ENCODE measurements at places on chromosomes 3 and 15.

DNA sequence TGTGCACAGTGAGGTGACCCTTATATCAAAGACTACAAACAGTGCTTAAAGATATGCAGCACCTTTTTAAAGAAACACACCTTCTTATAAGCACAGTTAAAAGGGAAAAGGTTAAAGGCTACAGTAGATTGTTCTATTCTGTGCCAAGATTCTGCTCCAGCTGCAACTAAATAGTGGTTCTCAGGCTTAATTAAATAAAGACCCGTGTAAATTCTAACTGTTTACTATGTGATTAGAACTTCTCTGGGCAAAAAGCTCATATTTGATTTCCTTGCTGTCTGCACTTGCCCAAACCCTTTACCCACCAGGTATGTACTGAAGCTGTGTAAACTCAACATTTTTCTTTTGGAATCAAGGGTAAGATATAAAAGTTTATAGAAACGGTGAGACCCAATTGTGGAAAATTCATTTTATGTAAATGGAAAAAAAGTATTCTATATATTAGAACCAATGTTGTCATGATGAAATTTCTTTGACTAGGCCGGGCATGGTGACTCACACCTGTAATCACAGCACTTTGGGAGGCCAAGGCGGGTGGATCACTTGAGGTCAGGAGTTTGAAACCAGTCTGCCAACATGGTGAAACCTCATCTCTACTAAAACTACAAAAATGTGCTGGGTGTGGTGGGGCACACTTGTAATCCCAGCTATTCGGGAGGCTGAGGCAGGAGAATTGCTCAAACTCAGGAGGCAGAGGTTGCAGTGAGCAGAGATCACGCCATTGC, 230.6 kb downstream of the MECOM start:
- DNase-seq = no peak

- DNase-seq = no peak
Observed at GRCh38 chr3:128416578-128417211, 50.0 kb downstream of the DNAJB8 start.

GRCh38 chr3:25293736-25294135, 134.3 kb upstream of the RARB start:
- DNase-seq = no peak

DNA sequence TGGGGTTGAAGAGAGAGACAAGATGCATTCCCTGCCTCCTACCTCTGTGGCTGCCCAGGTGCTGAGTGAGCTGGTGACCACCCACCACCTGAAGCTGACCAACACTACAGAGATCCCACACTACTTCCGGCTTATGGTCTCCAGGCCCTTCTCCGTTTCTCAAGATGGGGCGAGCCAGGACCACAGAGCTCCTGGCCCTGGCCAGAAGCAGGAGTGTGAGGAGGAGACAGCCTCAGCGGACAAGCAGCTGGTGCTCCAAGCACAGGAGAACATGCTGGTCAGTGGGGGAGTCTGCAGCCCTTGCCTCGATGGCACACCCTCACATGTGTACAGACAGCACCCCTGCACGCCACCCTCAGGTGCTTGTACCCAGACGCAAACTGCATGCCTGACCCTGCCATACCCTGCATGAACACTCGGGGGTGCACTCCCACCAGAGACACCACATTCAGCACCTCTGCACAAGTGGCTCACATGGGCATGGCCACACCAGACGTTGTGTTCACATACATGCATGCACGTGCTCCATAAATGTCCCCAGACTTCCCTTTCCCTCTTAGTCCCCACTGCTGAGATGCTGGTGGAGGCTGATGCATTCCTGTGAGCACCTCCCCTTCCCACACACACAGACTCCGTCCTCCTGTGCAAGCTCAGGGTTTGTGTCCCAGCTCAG, 19.0 kb downstream of the ACAA1 start:
- no peak for DNase-seq

DNA sequence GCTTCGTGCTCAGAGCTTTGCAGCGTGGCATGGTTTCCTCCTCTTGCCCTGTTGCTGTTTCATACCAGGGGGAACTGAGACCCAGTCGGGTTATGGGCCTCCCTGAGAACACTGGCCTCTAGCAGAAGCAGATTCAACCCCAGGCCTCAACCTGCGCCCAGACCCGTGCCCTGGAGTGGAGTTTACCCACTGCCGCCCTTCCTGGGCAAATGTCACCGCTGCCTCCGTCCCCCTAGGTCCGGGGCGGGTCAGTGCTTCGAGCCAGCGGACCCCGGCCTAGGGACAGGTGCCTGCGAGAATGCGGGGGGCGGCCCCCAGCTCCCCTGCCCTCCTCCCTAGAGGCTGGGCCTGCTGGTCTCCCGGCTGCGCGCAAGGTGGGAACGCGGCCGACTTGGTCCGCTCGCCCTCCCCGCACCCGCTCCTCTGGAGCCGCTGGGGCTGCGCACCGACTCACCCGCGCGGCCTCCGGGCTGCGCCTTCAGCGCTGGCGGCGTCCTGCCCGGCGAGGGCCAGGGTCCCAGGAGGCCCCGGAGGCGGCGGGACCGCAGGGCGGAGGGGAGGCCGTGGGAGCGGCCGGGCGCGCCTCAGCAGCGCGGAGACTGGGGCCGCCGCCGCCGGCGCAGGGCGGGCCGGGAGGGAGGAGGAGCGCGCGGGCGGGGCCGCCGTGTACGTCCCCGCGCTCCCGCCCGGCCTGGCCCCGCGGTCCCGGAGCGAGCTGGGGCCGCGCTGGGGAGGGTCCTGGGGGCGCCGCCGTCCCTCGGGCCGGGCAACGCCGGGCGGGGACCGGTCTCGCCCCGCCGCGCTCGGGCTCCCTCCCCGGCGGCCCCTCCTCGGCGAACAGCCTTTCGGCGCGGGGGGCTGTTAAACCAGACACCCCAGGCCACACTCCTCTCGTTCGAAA, at the start of gene PIGZ:
PIGZ (minus strand) TSS at position 601 of the 901 bp plus-strand sequence. CDS start 16,802 bp downstream, outside the sequence.
- no peak for DNase-seq

- no peak for DNase-seq
Observed at GRCh38 chr3:24370352-24371090, 124.1 kb downstream of the THRB start.

DNA sequence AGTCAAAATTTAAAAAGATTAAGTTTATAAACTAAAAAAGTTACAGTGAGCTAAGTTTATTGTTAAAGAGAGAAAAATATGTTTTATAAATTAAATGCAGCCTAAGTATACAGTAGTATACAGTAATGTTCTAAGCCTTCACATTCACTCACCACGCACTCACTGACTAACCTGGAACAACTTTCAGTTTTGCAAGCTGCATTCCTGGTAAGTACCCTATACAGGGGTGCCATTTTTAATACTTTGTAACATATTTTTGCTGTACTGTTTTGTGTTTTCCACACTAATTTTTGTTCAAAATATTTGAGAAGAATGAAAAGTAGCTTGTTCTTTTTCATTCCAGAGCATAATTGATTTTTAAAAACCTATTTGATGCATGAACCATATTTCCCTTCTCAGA, 524.9 kb downstream of the RBMS3 start:
- DNase-seq = no peak

GRCh38 chr3:48064292-48064829, 48.1 kb upstream of the MAP4 start:
- DNase-seq = no peak

DNA sequence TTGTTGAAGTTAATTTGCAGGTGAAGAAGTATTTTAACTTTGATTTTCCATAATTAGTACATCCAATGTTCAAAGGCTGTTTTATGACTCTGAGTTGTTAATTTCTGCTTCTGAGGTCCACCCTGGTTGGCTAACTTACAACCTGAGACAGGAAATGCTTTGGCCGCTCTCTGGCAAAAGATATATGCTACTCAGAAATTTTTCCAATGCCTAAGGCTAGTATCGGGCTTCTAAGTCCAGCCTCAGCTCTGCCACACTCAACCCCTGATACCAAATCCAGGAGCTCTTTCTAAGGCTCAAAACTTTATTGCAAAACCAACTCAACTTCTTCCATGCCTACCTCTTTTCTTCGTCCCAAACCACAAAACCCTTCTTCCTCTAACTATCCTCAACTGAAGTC, 192.9 kb downstream of the NEK10 start:
- DNase-seq = no peak

DNA sequence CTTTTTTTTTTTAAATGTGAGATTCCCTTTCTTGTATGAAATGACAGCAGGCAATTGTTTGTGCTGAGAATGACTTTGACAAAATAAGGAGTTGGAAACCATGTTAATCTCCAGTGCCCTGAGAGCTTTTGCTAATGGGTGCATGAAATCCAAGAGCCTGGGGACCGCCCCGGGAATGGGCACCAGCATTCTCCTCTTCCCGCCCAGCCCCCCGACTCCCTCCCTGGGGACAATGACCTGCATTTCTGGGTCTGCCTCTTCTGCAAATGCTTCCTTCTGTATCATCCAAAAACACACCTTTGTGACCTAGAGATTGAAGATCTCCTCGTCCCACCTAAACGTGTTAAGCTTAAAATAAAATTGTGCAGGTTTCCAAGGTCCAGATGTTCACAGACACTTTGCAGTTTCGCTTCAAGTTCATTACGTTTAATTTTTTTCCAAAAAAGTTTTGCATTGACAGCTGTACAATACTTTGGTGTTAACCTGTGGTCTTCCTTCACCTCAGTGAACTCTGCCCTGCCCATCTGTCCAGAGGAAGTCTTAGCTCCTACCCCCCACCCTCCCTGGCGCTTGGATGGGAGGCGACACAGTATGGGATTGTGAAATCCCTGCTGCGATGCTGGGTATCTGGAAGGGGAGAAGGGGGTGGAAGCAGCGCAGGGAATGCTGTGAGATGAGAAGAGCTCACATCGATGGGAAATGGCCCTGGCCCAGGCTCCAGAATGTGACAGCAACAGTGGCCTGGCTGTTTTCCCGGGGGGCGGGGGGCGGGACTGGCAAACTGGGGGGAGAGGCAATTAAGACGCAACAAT, 50.1 kb downstream of the TLE3 start:
- no peak for DNase-seq

- no peak for DNase-seq
Observed at GRCh38 chr15:48602358-48603122, 43.0 kb downstream of the FBN1 start.

- peak; percentile 18 for DNase-seq
Observed at GRCh38 chr15:85380812-85381642, 624 bp downstream of the AKAP13 start.

- no peak for DNase-seq
Observed at GRCh38 chr15:50260969-50261496, 4.5 kb downstream of the HDC start.

- no peak for DNase-seq
Observed at GRCh38 chr15:51731549-51732267, 5.7 kb downstream of the LYSMD2 start.

GRCh38 chr3:10204921-10205320, 40.2 kb downstream of the IRAK2 start:
- no peak for DNase-seq

DNA sequence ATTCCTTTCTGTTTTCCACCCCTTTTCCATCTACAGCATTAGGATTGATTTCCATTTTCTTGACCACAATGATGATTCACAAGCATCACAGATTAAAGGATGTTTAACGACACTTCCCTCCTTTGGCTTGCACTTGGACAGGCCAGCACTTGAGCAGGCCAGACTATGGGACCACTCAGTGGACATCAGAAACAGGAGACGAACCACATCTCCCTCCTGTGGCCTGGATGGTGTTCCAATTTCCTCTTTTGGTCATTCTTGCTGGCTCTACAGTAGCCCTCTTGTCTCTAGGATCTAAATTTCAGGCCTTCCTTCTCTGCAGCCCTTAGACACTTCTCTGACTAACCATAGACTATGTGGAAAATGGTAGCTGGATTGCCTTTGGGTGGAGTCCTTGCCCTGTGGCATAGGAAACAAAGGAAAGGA, 78.8 kb upstream of the BOC start:
- DNase-seq = no peak

DNA sequence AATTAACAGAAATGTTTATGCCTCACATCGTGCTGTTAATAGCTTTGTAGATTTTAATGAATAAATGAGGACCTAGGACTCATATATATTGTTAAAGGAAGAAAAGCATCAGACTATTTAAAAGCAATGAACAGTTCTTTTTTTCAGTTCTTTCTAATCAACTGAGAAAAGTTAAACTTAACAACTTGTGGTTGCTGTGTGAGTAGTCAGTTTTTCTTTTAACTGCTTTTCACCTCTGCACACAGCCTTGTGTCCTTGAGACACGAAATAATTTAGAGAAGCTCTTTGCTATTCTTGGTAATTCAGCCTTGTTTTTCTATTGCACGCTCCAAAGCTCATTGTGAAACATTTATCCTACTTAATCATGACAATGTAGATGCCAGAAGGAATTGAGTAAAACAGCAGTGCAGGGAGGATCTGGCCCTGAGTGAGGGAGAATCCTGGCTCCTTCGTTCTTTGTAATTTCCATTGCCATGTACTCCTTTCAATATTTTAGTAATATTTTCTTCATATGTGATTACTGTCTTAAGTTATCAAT, 499.0 kb downstream of the PYDC2 start:
- DNase-seq = no peak

GRCh38 chr3:133258358-133258757, 141.5 kb upstream of the BFSP2 start:
- no peak for DNase-seq

- no peak for DNase-seq
Observed at GRCh38 chr15:70503073-70503745, 260.1 kb downstream of the UACA start.

- DNase-seq = no peak
Observed at GRCh38 chr3:147049305-147049704, 357.0 kb downstream of the ZIC4 start.

- no peak for DNase-seq
Observed at GRCh38 chr3:58698246-58698645, 31.7 kb upstream of the FAM3D start.

DNA sequence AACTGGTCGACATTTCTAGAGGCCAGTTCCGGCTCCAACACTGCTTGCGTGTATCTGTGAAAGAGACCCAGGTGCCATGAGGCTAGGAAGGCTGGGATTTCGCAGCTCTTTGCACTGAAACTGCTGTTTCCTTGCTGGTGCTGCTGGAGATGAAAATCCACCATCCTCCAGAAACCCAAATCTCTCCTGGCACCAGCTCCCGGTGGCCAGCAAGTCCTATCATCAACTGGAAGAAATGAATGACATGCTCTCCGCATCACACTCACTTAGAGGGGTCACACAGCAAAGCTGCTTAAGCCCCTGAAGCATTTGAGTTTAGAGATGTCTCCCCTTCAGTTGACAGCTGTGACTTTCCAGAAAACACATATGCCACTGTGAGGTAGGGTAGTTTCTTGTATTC, 471.8 kb upstream of the PROK2 start:
- DNase-seq = no peak

GRCh38 chr3:167813169-167814123, 77.9 kb downstream of the SERPINI1 start:
- DNase-seq = no peak

- no peak for DNase-seq
Observed at GRCh38 chr15:73691396-73691795, 7.2 kb downstream of the CD276 start.

DNA sequence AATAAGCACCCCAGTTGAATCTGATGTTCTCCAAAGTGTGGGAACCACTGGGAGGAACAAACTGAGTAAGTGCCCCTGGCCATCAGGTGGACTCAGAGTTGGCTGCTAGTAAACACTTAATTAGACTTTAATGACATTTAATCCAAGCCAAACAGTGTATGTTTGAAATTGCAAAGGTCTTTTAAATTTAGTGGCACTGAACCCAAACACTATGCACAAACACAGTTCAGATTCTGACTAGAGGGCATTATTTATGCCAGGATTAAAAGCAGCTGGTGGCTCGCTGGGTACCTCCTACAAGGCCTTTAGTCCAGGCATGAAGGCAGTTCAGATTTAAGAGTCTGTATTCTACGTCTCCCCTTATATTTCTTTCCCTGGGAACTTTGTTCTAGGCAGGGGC, 264.8 kb downstream of the CLSTN2 start:
- DNase-seq = no peak

GRCh38 chr3:128190501-128190900, 37.2 kb downstream of the EEFSEC start:
- DNase-seq = no peak

All from stimulated activated CD8-positive, alpha-beta memory T cell treated with anti-CD3 and anti-CD28 coated beads, Interleukin-4, amount 100 ng/mL, for 1 hour (primary cell).